Stromal cell of bone marrow (primary cell): ENCODE measurements at places on chromosomes 4 and X.

DNA sequence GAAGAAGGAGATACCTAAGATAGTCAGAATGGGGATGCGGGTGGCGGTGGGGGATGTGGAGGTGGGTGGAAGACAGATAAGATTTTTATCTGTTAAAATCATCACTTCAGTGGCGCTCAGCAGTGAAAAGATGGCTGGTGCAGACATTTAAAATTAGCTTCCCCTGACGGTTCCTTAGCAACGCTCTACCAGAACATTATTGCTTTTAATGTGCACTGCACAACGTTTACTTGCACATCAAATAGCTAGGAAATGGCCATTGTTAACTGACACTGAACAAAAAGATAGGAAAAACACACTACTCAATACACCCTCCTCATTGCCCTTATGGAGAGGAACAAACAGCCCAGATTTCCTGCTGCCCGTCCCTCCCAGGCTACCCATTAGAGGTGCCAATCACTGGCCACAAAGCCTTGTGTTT lies 61.0 kb upstream of the FTHL17 start:
- no peak for DNase-seq

DNA sequence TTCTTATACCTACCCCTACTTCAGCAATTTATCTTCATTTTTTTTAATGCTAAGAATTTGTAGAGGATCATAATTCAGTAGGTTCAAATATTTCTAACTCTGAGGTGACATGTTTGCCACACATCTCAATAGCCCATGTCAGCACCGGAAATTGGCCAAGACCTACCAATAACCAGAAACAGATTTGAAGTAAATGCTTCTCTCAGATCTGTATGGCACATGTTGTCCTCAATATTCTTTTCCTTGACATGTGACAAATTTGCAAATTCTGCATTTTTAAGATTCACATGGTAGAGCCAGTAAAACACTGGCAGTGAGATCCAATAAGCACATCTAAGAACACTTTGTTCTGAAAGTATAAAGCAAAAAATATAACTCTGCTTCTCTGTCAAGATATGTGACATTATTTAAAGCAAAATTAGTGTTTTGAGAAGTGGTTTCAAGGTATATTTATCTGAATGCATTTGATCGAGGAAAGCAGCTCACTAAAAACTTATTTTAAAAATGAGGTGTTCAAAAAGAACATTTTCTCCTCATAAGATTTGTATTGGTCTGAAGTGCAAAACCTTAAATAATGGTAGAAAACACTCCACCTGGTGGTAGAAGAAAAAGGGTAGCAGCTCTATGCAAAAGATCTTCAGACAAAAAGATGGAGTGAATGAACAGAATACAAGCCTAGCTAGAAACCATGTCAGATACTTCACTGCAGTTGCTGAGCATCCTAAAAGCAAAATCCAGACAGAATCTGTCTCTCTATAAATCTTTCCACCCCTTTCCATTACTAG lies 513.8 kb upstream of the FAM241A start:
- no peak for DNase-seq

GRCh38 chr4:153530284-153530999 lies 64.3 kb downstream of the TMEM131L start:
- no peak for DNase-seq

- DNase-seq: no peak
Observed at GRCh38 chr4:60544981-60545380, 655.1 kb upstream of the ADGRL3 start.

DNA sequence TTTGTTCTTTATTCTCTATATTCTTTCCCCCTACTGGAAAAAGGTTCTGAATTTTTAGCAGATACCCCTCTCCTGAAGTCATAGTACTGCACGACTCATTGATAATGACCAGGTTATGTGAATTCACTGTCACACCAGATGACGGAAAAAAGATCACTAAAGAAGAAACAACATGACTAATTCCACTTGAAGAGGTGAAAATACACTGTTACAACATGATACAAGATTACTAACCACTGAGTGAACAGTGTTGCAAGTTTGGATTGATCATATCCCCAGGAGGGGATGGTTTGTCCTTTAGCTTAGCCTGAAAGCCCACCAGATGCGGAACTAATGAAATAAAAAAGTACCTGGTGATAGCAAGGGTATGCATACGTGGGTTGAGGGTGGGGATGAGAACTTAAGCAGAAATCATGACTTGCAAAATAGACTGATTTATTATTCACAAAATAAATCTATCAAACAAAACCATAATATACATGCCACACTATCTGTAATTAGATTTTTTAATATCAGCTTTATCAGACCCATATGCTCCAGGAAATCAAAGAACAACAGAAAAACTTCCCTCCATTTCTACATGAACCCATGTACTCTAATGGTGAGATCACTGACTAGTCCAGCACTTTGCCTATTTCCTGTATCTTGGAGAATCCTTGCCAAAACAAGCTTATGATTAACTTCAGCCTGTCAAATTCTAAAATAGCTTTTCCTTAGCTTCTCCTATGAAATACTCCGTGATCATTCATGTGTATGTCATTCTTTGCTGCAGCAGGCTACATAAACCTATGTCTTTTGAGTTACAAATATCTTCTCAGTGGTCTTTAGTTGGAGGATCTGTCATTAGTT lies 257.4 kb upstream of the AGA start:
- DNase-seq: peak; percentile 53

GRCh38 chr4:80619070-80619674 lies 283.6 kb downstream of the CFAP299 start:
- DNase-seq: no peak

- peak; percentile 81 for DNase-seq
Observed at GRCh38 chr4:126899331-126899801, 733.4 kb upstream of the INTU start.

DNA sequence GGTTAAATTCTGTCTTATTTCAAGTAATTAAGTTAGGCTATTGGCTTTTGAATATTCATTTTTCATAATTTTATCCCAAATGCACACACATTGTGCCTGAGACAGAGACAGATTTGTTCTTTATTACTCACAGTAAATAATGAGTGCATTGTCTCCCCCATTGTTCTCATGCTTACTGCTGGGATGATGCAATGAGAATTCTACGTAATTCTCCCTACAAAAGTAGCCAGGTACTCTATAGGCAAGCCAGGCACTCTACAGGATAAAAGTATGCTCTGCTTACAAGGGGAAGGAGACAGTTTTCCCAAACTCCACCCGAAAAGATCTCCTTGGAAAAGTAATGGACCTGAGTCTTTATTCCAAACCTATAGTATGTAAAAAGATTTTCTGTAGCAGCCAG lies 1890.7 kb upstream of the PCDH10 start:
- no peak for DNase-seq

- DNase-seq: no peak
Observed at GRCh38 chr4:24529555-24529954, 54.8 kb downstream of the DHX15 start.

DNA sequence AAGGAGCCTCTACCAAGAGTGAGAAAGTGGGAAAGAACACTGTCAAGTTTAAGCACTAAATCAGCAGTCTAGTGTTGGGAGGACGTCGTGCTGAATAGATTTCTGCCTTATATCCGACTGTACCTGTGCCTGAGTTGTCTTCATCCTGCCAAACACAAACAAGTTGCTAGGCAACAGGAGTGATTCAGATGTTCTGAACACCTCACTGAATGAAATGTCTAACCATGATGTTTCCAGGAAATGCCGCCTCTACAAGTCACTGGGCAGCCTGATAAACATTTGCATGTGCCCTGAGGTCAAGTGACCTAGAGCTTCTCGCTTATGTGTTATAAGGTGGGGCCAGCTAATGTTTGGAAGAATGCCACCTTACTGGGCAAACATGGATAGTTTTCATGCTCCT lies 37.9 kb downstream of the SGMS2 start:
- DNase-seq: no peak

DNA sequence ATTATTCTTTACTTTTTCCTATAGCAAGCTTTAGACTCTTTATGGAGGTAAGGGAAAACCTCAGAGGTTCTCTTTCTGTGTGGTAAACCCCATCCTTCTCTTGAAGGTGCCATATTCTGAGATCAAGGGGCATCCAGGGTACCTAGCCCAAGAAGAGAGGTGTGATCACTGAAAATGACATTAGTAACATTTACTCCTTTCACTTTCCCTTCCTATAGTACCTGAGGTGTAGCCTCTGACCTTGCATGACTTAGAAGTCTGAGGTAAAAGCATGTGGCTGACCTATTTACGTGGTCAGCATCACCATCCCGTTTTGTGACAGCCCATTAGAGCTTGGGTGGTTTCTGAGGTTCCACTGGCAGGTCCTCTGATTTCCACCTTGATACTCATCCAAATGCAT lies 25.7 kb downstream of the SGMS2 start:
- DNase-seq: no peak

DNA sequence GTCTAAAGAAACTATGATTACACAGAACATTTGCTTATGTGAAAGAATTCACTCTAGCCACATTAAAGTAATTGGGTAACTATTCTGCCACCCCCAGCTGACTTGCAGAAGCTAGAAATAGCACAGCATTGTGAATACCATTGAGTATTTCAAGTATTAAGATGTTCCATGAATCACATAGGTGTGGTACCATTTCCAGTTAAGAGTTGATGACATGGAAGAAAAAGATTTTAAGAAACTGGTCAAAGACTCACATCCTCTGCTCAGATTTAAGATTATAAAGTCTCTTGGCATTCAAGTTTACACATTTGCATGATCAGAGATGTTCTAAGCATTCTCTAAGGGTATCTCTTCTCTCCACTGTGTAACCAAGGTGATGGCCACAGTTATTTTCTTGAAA lies 287.5 kb downstream of the CAMK2D start:
- DNase-seq: peak; percentile 87

DNA sequence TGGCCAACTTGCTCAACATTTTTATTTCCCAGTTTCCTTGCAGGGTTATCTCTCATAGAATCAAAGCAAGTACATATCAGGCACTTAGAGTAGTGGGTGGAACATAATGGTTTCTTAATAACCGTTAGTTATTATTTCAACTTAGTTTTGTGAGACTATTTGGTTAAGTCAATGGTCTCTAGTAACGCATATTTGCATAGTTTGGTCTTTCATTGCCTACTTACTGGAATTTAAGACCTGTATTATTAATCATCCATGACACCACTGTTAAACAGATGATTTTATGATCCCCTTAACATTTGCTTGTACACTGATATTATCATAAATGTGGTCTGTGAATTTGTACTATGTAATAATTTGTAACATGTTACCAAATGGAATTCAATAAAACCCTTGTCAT lies 70.9 kb upstream of the SMIM31 start:
- DNase-seq: no peak

GRCh38 chr4:6408263-6408662 lies 64.2 kb downstream of the PPP2R2C start:
- no peak for DNase-seq

- DNase-seq: no peak
Observed at GRCh38 chr4:153668647-153669046, 15.4 kb upstream of the TLR2 start.

GRCh38 chr4:73698217-73698616 lies 42.2 kb upstream of the CXCL8 start:
- DNase-seq: no peak

DNA sequence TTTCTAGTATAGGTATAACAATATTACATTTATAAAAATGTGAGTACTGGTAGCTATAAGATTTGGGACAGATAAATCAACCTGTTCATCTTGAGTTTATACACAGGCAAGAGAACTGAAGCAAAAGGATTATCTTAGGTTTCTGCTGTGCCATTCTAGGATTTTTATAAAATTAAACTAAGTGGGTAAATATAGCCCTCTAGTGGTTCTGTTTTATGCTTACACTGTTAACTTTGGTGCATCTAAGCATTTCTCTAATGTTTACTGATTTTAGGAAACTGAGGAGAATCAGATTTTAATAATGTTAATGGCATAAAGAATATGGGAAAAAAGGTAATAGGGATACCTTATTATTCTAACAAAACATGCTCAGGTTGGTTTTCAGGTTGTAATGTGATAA lies 1.1 kb upstream of the RRH start:
- DNase-seq: no peak

GRCh38 chr4:17336524-17336961 lies 175.3 kb downstream of the QDPR start:
- DNase-seq: no peak

GRCh38 chr4:167456619-167457018 lies 222.3 kb upstream of the SPOCK3 start:
- DNase-seq: no peak

DNA sequence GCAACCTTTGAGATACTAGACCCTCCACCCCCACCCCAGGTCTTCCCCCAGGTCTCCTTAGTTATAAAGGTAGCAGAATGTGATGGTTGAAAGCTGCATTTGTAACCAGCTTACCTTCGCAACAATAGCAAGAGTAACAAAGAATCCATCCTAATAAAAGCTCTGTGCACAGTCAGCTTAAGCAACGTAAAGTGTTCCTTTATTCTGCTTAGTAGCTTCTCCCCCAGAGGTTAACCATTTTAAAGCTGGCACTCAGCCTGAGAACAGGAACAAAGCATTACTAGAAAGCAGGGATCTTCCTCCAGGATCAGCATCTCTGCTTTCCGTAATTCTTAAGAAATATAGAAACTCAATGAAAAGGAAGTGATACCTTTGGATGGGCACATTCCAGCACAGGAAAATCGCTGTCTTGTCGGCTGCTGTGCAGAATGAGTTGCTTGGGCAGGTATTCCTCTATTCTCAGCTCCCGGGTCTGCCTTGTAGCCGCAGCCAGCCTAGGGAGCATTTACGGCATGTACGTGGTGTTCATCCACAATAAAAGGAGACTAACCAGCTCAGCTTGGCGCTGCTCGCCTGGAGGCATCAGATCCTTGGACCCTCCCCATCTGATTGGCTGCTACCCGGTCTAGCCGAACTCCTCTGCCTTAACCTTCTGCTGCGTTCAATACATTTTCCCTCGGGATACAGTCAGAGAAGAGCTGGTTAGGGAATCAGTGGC lies 113.0 kb upstream of the TLR3 start:
- no peak for DNase-seq

DNA sequence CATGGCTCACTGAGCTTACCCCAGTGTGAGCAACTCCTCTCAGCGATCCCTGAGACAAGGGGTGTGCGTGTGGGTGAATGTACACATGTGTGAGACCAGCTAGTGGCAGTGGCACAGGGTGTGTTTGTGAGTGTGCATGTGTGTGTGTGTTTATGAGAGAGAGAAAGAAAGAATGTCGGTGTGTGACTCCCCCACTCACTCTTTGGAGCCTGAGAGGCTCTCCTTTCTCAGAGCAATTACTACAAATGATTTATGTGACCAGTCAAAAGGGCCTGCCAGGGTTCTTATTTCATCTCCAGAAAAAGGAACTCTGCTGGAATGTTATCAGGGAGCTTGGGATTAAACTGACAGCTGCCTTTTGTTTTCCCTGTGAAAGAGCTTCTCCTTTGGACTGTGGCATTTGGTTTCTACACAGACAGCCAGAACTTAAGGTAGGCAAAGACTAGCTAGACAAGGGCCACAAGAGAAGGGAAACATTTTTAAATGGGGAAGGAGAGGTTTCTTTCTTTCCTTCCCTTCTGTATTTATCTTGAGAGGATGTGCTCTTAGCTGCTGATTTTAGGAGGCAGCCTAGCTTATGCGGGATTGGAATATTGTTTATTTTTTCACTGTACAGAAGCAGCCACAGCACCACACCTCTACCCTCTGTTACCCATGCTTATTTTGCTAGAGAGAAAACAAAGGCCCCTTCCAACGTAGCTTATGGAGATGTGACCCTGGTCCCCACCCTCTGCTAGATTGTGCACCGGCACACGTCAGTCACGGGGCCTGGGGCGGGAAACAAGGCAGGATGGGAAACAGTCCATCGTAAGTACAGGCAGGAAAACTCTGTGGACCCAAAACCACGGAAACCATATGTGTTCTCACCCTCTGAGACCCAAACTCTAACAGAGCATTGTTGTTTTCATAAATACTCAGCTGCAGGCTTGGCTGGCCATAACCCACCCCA lies 143.5 kb downstream of the MGST2 start:
- no peak for DNase-seq
